Colonic mucosa (tissue), 4 donors: ENCODE measurements at places on chromosomes 11 and 22. TPM values are rescaled to one million over a fixed set of nuclear protein-coding genes. Genes with fewer than 3 reads are reported as not detected.

HTR3A gene
- total RNA-seq = not detected

ASRGL1 gene
- total RNA-seq = 32.5 TPM

KREMEN1 gene
- total RNA-seq = 20.7 TPM

GRAP2 gene
- total RNA-seq = 2.1 TPM

- no peak overlapping the region for H3K4me3 ChIP-seq
- H3K4me1 ChIP-seq = no peaks in the 10 kb centered on the region
- no peak overlapping the region for H3K27ac ChIP-seq
- H3K36me3 ChIP-seq = no peaks in the 10 kb centered on the region
These were observed 125.0 kb downstream of the NTM start for GRCh38 chr11:131495423-131495822.

- DNase-seq = no peak
- H3K36me3 ChIP-seq = no peaks in the 10 kb centered on the region
- H3K4me1 ChIP-seq = no peaks in the 10 kb centered on the region
- no peaks in the 10 kb centered on the region for H3K27me3 ChIP-seq
- H3K27ac ChIP-seq = no peak overlapping the region
- no peak overlapping the region for H3K4me3 ChIP-seq
These were observed 23.3 kb upstream of the TFIP11 start for GRCh38 chr22:26535603-26535908.

DNA sequence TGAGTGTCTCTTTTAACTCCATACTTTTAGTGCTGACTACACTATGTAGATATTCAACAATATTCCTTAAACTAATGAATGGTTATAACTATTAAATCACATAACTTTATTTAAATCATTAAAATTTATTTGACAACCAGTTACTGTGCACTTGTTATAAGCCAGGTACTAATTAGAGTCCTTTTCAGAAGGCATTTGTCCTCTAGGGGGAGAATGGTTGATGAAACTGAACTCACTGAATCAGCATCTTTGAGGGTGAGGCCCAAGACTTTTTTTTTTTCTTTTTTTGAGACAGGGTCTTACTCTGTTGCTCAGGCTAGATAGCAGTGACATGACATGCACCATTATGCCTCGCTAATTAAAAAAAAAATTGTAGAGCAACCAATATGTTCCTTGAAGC lies 515.6 kb upstream of the CCDC90B start:
- no peaks in the 10 kb centered on the region for H3K4me1 ChIP-seq
- H3K4me3 ChIP-seq = no peak overlapping the region
- no peaks in the 10 kb centered on the region for H3K27me3 ChIP-seq
- DNase-seq = no peak
- no peaks in the 10 kb centered on the region for H3K36me3 ChIP-seq

DNA sequence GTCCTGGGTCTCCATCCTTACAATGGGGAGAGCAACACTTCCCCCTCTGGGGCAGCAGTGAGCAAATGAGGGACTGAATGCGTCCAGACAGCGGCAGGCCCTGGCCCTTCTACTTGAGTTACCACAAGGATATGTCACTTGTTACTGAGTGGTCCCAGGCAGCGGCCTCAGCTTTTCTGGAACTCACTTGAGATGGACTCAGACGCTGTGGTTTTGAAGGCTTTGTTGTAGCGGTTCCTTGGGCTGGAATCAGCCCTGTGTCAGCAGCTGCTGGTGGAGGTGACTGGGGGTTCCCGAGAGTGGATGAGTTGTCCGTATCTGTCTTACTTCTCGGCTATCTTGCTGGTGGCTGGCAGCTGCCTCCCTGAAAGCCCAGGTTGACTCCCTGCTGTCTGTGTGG lies 77.0 kb downstream of the MICAL2 start:
- H3K27ac ChIP-seq = no peak overlapping the region
- H3K27me3 ChIP-seq = no peaks in the 10 kb centered on the region
- no peak for DNase-seq

DNA sequence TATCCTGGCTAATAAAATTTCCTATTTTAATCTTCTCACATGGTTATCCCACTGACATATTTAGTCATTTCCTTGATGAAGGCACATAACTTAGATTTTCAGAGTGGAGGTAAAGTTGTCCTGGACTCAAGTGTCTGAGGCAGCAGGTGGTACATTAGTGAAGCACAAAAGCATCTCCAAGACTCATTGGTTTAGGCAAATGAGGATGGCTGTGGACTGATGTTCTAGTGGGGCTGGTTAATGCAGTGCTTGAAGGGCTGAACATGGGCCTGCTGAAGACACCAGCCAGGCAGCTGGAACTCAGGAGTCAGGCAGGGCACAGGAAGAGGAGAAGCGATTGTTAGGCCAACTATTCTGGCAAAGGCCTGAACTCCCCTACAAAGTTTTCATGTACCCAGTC lies 76.3 kb upstream of the SESN3 start:
- no peaks in the 10 kb centered on the region for H3K36me3 ChIP-seq
- no peaks in the 10 kb centered on the region for H3K4me1 ChIP-seq
- no peak for DNase-seq
- H3K27ac ChIP-seq = no peak overlapping the region

DNA sequence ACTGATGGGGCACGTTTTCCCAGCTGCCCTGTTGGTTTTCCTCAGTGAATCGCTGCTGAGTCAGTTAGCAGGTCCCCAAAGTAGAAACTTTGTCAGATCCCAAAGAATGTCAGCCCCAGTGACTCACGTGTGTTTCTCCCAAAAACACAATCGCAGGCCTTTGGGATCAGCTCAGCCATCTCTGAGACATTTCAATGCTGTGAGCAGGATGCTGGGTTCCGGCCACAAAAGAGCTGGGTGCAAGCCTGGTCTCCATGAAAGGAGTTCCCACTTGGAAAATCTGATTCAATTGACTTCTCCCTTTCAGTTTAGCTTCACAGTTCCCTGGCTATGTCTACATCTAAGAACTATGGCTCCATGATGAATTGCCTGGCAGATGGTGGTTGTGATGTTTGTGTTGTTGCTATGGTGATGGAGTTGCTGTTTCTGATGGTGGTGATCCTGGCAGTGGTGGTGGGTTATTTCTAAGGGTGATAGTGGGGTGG lies 28.0 kb downstream of the MYEOV start:
- H3K27me3 ChIP-seq = no peaks in the 10 kb centered on the region
- no peak overlapping the region for H3K4me3 ChIP-seq
- H3K4me1 ChIP-seq = no peaks in the 10 kb centered on the region
- H3K36me3 ChIP-seq = no peaks in the 10 kb centered on the region

DNA sequence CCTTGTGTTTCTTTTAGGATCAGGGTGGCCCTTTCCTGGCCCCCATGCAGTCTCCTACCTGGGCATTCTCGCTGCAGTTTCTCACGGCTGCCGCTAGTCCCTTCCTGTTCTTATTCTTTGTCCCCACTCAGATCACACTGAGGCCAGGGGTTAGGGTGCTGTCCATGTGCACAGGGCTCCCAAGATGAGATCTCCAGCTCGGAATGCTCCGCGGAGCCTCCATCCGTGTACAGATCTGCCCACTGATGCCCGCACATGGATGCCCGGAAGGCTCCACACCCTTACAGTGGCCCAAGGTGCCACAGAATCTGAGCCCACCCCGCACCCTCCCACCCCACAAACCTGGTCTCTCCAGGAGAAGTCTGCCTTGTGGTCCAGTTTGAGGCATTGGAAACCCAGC lies 457.3 kb downstream of the TBC1D22A start:
- no peaks in the 10 kb centered on the region for H3K4me1 ChIP-seq
- DNase-seq = no peak
- no peak overlapping the region for H3K27ac ChIP-seq
- H3K27me3 ChIP-seq = no peaks in the 10 kb centered on the region
- no peak overlapping the region for H3K4me3 ChIP-seq
- H3K36me3 ChIP-seq = no peaks in the 10 kb centered on the region

DNA sequence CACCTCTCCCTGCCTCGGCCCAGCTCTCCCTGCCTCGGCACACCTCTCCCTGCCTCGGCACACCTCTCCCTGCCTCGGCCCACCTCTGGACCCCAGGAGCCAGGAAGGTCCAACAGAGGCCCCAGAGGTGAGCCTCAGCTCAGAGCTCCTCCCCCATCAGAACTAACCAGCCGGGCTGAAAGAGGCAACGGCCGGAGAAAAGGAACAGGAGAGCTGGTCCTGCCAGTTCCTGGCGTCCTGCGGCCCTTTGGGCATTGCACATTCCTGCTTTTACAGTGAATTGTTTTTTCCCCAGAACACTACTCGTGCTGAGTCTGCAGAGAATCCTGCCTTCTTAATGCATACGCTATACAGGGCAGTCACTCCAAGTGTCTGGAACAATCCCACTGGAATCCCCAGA lies 45.8 kb downstream of the LMO1 start:
- H3K4me3 ChIP-seq = no peak overlapping the region
- H3K27me3 ChIP-seq = no peaks in the 10 kb centered on the region
- DNase-seq = no peak

- no peaks in the 10 kb centered on the region for H3K27me3 ChIP-seq
- no peaks in the 10 kb centered on the region for H3K36me3 ChIP-seq
- no peak for DNase-seq
- H3K4me1 ChIP-seq = no peaks in the 10 kb centered on the region
- H3K4me3 ChIP-seq = no peak overlapping the region
- H3K27ac ChIP-seq = no peak overlapping the region
These were observed 437.8 kb upstream of the CADM1 start for GRCh38 chr11:115942011-115942410.

DNA sequence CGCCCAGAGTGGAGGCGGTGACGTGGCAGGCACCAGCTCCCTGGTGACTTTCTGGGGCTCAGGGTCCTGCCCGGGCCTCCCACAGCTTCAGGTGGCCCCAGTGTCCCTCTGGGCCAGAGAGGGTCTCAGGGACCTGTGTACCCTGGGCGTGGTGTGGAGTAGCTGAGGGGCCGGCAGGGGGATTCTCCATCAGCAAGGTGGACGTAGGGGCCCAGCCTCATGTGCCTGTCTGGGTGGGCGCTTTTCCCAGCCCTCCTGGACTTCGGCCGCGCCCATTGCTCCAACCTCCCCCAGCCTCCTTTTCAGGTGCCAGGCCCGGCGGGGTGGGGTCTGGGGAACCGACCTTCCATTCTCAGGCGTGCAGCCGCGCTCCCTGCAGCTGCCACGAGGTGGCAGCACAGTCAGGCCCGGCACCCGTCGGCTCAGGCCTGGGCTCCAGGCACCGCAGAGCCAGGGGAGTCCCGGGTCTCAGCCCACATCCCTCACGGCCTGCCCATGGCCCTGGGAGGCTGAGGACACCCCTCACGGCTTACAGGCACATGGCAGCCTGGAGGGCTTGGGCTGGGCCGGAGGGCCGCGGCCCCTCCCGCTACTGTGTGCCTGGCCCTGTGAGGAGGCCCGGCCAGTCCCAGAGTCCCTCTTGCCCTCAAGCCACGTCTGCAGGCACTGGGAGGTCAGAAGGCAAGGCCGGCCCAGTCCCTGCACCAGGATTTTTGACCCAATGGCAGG lies 19.9 kb upstream of the MUC5B start:
- H3K27me3 ChIP-seq = peaks cover 13% of the 10 kb centered on the region
- DNase-seq = peak; percentile 72
- no peaks in the 10 kb centered on the region for H3K36me3 ChIP-seq
- H3K27ac ChIP-seq = no peak overlapping the region

DNA sequence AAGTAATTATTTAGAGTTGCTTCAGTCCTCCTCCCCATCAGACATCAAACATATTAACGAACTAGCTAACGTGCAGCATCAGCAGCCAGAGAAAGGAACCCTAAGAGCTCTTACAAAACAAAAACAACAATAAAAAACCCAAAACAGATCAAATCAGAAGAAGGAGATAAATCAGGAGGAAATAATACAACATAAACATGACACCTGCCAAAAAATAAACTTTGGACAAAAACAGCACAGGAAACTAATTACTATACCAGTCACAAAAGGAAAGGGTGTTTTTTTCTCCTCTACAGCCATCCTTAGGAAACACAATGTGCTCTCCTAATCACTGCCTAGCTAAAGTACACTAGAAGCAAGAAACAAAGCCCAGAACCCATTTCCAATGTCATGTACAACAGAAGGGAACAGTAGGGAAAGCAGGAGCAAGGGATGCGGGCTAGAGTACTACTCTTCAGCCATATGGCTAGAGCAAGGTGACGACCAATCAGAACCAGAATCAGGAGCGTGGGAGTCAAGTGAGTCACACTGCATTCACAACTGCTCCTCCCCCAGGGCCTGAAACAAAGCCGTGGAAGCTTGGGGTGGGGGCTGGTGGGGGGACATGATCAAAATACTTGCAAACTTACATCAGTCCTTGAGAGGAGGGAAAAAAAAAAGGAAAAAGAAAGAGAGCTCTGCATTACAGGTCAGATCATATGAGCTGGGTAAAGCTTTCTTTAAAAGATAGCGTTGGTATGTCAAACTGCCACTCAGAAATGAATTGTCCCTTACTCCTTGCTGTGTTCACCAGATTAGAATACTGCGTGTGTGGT lies 60.4 kb downstream of the LARGE2 start:
- no peak overlapping the region for H3K4me3 ChIP-seq
- H3K27me3 ChIP-seq = no peaks in the 10 kb centered on the region
- H3K27ac ChIP-seq = no peak overlapping the region
- H3K4me1 ChIP-seq = no peaks in the 10 kb centered on the region

- H3K27me3 ChIP-seq = peaks cover 15% of the 10 kb centered on the region
- no peaks in the 10 kb centered on the region for H3K36me3 ChIP-seq
- H3K4me3 ChIP-seq = no peak overlapping the region
- peak; percentile 51 for DNase-seq
- H3K4me1 ChIP-seq = peaks cover 4% of the 10 kb centered on the region
These were observed 2.2 kb upstream of the RFPL2 start for GRCh38 chr22:32206774-32207758.

- H3K27me3 ChIP-seq = no peaks in the 10 kb centered on the region
- no peaks in the 10 kb centered on the region for H3K36me3 ChIP-seq
- H3K4me3 ChIP-seq = no peak overlapping the region
- no peak overlapping the region for H3K27ac ChIP-seq
- no peak for DNase-seq
These were observed 143.6 kb upstream of the POU2AF2 start for GRCh38 chr11:111101881-111102280.

GRCh38 chr11:133978794-133979193 lies 22.0 kb upstream of the IGSF9B start:
- H3K27ac ChIP-seq = no peak overlapping the region
- no peaks in the 10 kb centered on the region for H3K4me1 ChIP-seq
- no peaks in the 10 kb centered on the region for H3K27me3 ChIP-seq
- no peak for DNase-seq
- H3K36me3 ChIP-seq = no peaks in the 10 kb centered on the region
